CD4-positive, alpha-beta T cell treated with Interleukin-21 for 1 hour (primary cell): ENCODE measurements at places on chromosomes 7 and 10.

DNA sequence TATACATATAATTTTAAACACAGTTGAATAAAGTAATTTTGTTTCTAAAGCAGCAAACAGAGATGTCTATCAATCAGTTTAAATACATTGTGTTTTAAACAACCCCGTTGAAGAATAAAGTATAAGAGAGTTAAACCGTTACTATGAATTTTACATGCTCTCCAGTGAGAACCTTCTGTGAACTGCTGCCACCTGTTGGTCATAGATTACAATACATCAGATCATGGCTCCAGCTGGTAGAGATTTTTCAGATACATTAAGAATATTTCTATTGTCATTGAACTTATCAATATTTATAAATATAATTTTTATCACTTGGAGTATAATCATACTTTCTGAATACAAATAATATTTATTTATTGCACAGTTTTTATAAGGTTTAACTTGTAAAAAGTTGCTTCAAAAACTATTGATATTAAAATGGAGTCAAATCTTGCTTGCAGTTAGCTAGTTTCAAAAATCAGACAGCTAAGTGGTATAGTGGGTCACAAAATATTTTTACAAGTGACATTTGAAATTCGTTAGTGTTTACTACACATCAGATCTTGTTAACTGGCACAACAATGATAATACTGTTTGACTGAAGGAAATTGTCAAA lies 561.2 kb upstream of the PHF14 start:
- peak; percentile 20 for DNase-seq

DNA sequence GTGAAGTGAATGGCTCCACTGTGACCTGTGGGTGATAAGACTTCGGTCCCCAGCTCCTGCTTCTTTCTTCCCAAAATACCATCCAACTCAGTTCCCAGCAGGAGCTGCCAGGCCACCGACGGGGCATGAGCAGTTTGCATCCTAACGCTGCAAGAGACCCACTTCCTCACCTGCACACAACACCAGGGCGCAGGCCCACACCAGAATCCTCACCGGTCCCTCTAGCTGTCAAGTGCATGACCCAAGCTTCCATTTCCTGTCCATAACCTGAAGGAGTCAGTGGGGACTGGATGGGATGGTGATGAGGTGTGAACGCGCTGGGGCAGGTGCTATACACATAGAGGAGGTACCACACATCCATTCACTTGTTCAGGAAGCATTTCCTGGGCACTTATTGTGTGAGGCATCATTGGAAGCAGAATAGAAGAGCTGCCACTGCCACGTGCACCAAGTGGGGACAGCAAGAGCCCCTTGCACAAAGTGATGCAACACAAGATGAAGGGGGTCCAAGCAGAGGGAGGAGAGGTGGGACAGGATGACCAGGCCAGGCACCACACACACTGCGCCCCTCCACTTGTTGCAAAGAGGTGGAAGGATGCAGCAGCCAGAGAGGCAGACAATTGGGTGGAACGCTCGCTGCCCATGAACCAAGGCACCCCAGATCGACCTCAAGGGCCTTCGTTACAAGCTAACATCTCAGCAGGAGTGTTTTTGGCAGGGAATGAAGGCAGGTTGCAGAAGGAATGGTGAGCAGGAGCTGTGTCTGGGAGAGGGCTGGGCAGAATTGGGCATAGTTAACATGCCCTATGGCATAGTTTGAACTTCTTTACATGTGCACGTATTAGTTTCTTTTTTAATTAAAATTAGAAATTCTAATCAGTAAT lies 605.8 kb upstream of the MGMT start:
- DNase-seq, result no peak

DNA sequence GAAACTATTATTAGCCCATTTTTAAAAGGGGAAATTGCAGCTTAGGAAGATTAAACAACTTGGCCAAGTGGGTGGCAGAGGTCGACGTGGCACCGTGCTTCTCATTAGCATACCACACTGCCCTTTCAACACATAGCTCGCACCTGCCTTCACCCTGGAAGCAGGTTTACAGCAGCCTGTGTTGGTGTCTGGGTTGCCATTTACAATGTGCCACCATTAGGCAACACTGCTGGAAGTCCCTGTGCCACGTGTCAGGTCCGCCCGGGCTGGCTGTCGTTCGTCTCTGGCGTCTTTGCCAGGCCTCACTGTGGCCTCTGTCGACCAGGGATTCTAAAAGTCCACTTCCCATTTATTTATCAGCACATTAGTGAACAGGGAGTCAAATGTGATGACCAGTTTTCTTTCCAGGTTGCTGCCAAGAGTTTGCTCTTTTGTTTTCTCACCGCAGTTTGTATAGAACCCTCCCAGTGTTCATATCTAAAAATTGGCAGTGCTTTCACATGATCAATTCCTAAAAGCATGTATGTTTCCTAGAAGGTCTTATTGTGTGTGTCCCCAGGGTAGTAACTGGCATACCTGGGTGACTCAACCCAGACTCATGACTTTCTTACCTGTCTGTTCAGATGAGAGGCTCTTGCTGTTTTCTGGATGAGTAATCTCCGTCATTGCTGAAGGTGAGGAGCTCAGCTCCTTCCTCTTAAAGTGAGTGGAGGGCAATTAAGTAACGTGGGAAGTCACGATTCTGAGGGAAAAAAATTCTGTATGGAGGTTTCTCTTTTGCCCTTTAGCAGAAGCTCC lies 9.2 kb downstream of the INSIG1 start:
- no peak for DNase-seq

DNA sequence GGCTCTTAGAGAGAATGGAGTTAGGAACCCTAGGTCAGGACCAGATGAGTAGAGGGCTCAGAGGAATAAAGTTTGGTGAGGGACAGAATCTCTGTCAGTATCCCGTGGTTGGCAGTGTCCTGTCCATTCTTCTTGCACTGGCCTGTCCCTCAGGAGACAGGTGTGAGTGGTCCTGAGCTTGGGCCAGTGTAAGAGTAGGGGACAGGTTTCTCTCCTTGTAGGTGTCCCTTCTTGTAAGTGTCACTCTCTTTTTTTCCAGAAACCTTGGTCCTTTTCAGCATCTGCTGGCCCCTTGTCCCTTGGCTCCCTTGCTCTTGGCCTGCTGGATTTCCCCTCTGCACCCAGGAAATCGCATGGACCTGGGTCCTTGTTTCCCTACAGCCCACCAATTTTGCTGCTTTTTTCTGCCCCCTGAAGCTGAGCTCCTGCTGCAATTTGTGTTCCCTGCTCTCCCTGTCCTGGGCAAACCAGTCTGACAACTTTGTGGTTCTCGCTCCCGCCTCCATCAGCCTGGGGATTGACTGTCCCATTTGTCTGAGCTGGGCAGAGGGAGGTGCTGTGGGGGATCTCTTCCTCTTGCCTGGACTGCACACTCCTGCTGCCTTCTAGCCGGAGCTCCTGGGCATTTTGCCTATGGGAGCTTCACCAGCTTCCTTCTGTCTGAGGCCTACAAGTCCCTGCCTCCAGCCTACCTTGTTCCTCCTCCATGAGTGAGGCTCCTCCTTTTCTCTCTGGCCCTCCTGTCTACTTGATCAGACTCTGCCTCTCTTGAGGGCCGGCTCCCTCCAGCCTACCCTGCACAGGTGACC lies 6.5 kb downstream of the TSPAN14 start:
- DNase-seq, result no peak

GRCh38 chr7:77465256-77465655 lies 49.1 kb upstream of the GSAP start:
- DNase-seq, result no peak

GRCh38 chr7:111758332-111758731 lies 196.0 kb upstream of the IMMP2L start:
- no peak for DNase-seq

DNA sequence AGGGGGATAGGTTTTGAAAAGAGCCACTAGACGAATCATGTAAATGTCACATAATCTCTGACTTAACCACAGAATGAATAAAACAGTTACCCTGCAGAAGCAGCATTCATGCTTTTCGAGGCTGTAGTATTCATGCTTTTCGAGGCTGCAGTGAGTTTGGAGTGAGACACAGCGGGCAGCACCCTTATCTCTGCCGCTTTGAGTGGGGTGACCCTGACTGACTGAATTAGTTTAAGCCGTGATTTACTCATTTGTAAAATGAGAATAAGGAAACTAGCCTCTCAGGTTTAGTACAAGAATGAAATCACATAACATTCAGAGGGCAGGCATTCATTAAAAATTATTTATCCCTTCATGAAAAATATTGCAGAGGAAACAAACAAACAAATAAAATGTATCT lies 92.8 kb upstream of the KMT2C start:
- no peak for DNase-seq

GRCh38 chr10:133411523-133412380 lies 12.7 kb downstream of the SPRN start:
- DNase-seq, result no peak

DNA sequence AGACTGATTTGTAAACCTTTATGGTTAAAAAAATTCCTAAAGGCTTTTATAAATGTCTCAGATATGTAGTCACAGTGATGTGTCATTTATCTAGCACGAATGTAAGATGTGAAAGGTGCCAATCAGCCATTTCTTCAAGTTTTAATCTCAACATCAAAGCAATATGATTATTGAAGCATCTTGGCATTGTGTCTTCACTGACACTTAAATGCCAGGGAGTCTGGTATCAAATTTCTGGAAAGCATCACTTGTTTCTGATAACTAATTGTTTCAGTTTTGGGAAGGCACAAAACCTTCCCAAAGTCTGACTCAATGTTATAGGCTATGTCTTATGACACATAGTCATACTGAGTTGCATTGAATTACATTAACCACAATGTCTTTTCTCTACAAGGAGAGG lies 492.0 kb upstream of the CNTNAP2 start:
- DNase-seq, result no peak

DNA sequence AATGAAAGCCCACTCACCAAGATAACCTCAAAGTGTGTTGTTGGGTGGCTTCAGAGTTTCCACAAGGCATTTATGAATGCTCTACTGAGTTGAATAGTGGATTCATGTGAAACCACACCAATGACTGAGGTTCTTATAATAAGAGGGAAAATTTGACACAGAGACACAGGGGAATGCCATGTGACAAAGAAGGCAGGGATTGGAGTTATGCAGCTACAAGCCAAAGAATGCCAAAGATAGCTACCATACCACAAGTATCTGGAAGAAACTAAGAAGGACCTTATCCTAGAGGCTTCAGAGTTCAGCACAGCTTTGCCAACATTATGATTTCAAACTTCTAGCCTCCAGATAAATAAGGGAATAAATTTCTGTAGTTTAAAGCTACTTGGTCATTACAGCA lies 68.0 kb upstream of the PCDH15 start:
- no peak for DNase-seq

GRCh38 chr7:22651036-22651435 lies 76.0 kb upstream of the IL6 start:
- DNase-seq, result no peak

- no peak for DNase-seq
Observed at GRCh38 chr7:76086070-76086469, 38.2 kb downstream of the MDH2 start.

- DNase-seq, result no peak
Observed at GRCh38 chr7:123432601-123433000, 101.8 kb downstream of the IQUB start.

DNA sequence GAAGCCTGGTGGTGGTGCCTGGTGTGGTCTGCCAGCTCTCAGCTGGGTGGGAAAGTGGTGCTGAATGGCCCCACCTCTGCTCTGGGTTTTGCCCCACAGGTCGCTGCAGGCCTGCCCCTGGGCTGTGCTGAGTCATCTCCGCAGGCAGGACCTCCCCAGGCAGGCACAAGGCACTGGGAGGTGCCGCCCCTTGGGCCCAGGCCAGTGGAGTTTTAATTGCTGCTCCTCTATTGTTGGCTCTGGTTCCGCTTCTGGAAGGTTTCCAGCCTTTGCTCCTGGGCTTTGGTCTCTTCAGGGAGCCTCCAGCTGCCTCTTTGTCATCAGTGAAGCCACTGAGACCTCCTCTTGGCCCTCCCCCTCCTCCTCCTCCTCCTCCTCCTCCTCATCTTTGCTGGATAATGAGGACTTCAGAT lies 180.3 kb upstream of the GRB10 start:
- no peak for DNase-seq

DNA sequence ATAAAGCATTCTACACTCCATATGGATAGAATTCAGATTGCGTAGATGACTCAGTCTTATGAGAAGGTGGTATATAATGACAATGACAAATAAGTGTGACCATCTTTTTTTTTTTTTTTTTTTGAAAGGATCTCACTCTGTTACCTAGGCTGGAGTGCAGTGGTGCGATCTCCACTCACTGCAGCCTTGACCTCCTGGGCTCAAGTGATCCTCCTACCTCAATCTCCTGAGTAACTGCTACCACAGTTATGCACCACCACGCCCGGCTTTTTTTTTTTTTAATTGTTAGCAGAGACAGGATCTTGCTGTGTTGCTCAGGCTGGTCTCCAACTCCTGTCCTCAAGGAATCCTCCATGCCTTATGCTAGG lies 43.2 kb upstream of the NRP1 start:
- no peak for DNase-seq

DNA sequence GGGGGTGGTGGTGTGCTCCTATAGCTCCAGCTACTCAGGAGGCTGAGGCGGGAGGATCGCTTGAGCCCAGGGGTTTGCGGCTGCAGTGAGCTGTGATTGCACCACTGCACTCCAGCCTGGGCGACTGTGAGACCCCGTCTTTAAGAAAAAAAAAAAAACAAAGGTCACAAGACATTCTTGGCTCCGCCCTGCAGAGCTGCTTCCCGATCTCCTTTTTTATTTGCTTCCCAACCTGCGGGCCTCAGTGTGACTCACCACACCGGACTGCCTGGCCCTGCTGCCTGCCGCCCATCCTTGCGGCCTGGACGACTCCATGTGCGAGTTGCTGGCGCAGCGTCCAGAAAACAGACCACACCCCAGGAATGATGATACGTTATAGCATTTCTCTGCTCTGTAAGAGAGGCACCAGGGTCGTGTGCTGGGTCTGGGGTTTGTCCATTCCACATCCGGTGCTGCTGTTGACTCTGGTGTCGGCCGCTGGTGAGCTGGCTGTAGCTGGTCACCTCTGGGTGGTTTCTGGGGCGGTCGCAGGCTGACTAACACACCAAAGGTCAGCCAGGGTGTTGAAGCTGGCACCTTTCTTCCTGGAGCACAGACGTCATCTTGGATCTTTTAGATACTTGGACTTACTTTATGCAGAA lies 123.6 kb downstream of the TCF7L2 start:
- DNase-seq, result no peak

DNA sequence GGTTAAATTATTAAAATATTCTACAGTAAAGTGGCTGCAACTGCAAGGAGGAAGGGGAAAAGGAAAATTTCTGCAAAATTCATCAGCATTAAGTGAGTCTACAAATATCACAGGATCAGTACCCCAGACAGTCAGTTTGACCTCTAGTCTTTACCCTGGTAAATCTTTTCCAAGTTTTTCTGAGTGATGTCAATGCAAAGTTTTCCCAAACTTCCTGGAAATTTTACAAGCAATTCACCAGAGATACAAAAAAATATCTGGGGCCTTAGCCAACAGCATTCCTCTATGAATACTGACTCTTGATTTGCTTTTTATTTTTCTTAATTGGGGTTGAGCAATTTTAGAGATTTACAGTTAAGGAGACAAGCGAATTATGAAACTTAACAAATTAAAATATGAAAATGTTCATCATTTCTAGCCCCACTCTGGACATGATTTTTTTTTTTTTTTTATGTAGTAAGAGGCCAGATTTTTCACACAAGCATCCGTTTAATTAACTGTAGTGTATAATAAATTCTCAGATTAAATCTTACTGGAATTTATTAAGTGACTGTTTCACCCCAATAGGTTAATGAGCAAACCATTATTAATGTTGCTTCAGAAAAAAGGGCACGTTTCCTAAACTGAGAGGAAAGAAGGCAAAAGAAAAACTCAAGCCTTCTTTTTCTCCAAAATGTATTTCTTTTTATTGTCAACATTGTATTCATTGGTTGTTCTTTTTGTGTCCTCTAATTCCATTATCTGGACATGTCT lies 539.5 kb upstream of the FZD8 start:
- no peak for DNase-seq
